ENCODE measurements at places on chromosomes 2 and 18.

DNA sequence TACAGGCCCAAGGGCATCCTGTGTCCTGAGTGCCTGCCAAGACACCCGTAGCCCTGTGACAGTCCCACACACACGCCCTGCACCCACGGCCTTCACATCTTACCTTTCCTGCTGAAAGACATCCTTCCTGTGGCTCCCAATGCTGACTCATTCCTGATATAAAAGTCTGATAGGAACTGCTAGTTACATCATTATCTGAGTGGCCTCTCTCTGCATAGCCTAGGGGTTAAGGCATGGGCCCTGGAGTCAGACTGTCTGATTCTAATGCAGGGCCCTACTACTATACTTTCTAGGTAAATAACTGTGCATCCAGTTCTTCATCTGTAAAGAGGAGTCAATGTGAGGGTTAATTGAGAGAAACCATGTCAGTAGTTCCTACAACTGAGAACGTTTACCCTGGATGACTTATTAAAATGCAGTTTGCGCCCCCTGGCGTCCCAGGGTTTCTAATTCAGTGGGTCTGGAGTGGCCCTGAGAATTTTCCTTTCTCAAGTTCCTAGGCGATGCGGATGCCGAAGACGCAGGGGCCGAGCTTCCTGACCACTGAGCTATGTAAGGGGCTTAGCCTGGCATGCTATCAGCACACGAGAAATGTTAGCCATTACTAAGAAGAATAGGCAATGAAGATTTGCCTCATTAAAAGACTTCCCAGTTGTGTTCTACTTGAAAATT is 6.0 kb upstream of the GPR45 start:
- peak; percentile 23 for DNase-seq

- no peak for DNase-seq
Observed at GRCh38 chr2:151976945-151977353, 121.9 kb downstream of the CACNB4 start.

- DNase-seq = no peak
Observed at GRCh38 chr2:224369028-224369632, 32.8 kb downstream of the FAM124B start.

DNA sequence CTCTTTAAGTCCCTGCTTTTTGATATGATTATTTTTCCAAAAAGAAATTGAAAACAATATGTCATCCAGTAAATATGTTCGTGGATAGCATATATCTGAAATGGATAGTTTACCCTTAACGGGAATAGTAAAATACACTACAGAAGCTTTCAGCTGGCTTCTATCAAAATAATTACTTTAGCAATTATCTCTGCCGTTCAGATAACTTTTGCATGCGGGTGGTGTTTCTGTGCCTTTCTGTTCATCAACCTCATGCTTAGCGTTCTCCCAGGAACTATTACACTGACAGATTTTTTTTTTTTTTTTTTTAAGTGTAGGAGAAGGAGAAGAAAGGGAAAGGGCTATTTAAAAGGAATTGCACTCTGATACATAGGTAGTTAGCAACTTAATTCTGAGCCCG is 53.6 kb downstream of the TSHZ1 start:
- no peak for DNase-seq

- DNase-seq = no peak
Observed at GRCh38 chr2:166112193-166112605, 15.6 kb downstream of the SCN1A start.

DNA sequence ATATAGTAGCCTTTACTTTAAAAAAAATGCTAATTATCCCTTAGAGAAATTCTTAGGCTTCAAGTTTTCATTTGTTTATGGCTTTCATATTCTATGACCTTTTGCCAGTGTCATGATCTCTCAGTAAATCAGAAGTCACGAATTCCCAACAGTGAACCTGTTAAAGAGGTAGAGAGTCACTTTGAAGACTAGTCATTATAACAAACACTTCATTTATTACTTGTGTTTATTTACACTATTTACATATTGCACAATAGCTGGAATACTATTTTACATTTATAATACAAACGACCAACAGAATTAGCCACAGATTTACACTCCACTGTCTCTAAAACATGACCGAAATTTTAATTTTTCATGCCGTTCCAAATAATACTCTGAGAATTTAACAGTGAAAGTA is 8.5 kb downstream of the ALKAL2 start:
- no peak for DNase-seq

- no peak for DNase-seq
Observed at GRCh38 chr18:2138552-2138951, 432.8 kb downstream of the METTL4 start.
